ENCODE measurements at places on chromosomes 11 and 22.

- DNase-seq, result no peak
Observed at GRCh38 chr11:130674686-130675308, 226.4 kb downstream of the ADAMTS15 start.

- DNase-seq, result no peak
Observed at GRCh38 chr11:92790366-92790765, 179.1 kb upstream of the MTNR1B start.

DNA sequence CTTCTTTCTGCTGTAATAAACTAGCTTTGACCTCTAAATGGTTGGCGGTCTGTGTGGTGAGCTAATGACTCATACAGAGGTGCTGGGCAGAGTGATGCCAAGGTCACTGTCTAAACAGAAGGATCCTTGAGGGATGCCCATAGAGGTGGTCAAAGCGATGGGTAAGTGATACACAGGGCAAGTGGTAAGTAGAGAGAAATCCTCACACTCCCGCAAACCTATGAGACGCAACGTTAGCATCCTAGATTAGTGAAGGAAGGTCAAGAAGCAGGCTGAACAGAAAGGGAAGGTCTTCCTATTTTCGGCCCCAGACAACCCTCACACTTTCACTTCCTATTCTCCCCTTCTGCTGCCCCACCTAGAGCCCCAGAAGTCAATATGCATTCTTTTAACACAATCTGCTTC is 65.6 kb upstream of the SESN3 start:
- DNase-seq, result no peak

GRCh38 chr11:68481579-68482240 is 21.2 kb downstream of the PPP6R3 start:
- no peak for DNase-seq

DNA sequence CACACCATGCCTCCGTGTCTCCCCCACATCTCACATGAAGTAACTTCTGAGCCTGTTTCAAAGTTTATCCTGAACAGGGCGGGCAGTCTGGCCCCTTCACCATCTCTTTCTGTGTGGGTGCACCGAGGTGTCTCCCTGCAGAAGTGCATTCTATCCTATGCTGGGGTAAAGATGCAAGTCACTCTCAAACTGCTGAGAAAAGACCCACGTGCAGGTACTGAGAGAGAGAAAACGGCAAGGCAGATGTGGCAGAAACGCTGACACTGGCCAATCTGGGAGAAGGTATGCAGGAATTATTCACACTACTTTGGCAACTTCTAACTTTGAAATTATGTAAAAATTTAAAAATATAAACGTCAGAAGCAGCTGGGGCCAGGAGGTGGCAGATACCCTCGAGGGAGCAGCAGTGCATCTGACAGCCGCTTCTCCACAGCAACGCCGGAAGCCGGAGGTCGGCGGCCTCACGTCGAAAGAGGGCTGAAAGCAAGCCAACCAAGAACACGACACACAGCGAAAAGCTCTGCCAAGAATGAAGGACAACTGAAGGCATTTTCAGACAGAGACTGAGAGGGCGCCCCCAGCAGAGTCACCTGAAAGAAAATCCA is 34.2 kb upstream of the MOB2 start:
- DNase-seq, result no peak

DNA sequence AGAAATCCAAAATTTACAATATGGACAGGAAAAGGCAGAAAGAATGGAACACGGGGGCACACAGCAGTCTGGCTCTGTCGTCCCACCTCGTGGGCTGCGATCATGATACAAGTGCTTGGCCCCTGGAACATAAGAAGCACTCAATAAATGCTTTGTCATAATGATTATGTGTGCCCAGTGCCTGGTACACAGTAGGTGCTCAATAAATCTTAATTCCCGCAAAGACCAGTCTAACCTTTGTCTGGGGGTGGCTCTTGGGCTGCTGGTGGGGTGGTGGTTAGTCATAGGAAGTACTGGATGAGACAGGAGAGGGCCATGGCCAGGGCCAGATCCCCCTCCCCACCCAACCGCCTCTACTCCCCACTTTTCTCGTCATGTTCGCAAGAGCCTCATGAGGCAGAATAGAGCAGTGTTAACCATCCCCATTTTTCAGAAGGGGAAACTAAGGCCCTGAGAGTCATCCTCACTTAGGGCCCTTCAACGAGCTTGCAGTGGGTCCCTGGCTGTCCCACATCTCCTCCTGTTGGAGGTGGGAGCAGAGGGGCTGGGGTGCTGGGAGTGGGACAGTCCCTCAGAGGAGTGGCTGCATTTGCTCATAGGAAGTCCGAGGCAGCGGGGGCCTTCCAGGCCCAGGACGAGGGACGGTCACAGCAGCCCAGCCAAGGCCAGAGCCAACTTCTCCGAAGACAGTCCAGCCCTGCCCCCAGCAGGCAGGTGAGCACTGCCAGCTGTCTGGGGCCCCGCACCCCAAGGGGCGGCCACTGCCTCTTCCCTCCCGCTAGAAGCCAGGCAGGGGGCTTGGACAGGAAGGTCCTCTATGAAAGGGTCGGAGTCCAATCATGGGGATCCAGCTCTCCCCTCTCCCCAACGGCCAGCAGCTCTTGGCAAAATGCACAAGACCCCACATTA is 36.1 kb downstream of the TRIOBP start:
- DNase-seq, result no peak

GRCh38 chr11:2999464-2999998 is 7.4 kb upstream of the NAP1L4 start:
- no peak for DNase-seq

DNA sequence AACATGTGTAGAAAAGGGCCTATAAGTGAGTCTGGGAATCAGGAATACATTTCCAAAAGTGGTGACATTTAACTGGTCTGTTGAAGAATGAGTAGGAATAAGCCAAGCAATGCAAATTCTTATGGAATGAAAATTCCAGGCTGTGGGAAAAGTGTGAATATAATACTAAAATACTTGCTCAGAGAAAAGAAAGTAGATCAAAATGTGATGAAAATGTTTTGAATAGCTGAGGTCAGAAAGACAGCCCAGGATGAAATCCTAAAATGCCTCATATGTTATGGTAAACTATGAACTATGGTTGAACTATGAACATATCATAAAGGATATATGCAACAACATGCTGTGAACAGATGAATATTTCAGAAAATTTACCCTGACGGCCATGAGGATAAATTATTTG is 688.3 kb upstream of the FAT3 start:
- no peak for DNase-seq

DNA sequence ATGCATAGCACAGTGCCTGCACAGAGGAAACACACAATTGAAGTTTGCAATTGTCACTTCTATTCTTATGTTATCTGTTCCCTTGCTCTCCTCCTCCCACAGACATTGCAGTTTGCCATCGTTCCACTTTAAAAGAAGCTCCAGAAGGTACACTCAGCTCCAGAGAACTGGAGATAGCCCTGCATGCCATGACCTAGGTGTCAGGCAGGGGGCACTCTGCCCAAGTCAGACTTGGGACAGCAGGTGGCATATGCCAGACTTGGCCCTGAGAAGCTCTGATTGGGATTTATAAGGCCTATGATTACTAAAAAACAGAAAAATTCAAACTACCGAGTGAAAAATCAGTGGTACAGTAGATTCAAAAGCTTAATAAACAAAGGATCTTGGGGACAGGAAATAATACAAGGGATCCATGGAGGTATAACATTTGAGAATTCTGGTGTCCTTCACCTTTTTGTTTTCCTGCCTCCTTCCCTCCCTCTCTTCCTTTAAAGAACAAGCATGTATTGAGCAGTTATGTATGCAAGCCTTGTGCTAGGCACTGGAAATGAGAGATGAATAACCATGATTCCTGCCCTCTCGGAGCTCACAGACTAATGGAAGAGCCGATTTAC is 40.0 kb downstream of the TENM4 start:
- no peak for DNase-seq

- DNase-seq, result no peak
Observed at GRCh38 chr11:88064097-88064705, 111.0 kb downstream of the RAB38 start.

DNA sequence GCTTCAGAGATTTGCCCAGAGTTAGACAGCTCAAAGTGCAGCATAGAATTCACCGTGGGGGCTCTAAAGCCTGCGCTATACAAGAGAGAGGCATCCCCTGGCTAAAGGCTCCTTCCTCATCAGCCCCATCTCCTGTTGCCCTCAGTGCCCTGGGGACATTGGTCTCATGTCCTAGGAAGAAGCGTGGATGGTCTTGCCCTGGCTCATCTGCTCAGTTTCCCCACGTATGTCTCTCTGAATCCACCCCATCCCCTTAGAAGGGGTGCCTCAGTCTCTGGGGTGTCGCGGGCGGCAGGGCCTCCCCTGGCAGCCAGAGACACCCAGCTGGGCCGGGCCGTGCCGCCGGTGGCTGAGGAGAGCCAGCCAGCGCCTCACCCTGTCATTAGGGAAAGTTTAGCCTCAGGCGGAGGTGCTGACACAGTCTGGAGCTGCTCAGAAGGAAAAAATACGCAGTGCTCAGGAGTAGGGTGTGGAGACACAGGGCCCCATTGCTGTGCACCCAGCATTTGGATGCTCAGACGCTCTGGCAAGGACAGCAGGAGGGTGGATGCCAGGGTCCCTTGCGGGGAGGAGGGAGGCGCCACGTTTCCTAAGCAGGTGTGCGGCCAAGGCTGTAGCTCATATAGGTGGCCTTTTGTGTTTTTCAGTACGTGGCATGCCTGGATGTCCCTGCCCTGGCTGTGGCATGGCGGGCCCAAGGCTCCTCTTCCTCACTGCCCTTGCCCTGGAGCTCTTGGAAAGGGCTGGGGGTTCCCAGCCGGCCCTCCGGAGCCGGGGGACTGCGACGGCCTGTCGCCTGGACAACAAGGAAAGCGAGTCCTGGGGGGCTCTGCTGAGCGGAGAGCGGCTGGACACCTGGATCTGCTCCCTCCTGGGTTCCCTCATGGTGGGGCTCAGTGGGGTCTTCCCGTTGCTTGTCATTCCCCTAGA is 1.3 kb downstream of the SLC39A13 start:
- no peak for DNase-seq

- no peak for DNase-seq
Observed at GRCh38 chr11:32466279-32466915, 31.1 kb upstream of the WT1 start.

GRCh38 chr22:19448076-19448607 is 631 bp upstream of the C22orf39 start:
- no peak for DNase-seq

DNA sequence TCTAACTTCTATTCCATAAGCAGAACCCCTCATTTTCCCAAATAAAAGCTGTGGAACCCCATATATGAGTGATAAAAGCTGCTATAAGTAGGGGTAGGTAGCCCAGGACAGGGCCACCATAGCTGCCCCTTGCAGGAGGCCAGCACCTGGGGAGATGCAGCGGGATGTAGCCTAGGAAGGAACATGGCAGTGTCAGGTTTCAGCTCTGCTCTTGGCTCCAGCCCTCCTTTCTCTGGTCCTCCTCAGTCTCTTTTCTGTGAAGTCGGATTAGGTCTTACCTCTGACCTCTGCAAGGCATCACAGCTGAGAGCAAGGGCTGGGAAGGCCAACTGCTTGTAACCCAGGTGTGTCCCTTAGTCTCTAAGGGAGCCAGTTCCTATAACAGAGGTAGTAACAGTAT is 135.6 kb downstream of the NAV2 start:
- DNase-seq, result no peak

DNA sequence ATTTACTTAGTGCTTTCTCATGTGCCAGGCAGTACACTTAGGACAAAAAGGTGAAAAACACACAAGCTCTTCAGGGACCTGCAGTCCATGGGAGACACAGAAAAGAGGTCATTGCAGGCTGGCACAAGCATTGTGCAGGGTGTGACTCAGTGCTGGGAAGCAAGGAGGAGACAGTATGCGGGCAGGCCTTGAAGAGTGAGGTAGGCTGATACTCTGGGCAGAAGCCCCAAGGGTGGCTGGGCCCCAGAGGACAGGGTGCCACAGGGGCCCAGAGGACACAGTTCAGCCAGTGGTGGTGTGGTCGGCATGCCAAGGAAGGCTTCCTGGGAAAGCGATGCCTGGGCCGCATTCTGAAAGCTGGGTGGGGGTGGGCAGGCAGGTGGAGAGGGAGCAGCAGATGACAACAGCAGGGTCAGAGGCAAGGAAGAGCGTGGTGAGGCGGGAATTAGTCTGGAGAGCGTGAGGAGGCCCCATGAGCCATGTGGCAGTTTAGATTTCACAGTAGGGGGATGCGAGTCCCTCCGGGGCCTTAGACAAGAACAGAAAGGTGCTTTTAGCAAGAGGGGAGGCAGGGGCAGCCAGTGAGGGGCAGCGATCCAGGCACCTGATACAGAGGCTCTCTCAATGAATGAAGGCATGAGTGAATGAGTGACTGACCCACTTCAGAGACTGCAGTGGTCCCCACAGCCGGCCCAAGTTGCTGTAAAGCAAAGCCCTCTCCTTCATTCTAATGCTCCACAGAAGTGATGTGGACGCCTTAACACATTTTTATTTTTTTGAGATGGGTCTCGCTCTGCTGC is 6.8 kb downstream of the C11orf24 start:
- DNase-seq, result no peak

DNA sequence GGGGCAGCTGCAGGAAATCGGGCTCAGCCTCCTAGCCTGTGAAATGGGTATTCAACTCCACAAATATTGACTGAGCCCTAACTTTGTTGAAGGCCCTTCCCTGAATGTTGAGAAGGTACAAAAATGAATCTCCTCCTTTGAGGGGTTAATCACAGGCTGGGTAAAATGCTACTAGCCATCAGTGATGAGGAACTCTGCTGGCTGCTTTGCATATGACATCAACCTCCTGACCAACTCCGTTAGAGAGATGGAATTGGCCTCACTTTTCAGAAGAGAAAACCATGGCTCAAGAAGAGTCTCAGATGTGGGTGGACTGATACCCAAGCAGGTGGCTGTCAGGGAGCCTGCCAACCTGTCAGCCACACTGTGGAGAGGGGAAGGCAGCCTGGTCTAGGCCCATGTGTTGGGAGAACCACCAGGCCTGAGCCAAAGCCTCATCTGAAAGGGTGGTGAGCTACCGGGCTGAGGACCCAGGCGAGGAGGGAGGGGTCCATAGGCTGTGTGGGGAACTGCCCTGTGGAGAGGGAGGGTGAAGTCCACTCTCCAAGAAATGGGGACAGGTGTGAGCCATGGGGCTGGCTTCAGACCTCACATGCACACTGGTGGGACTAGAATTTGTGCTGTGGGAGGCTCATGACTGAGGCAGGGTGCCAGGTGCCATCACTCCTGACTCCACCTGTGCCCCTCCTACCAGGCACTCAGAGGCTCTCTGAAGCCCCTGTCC is 11.8 kb downstream of the CDCA5 start:
- no peak for DNase-seq

GRCh38 chr11:45264839-45265515 is 21.2 kb downstream of the SYT13 start:
- DNase-seq, result no peak

- DNase-seq, result no peak
Observed at GRCh38 chr11:99066618-99067317, 46.0 kb downstream of the CNTN5 start.
